Amygdala (tissue), 56 donors: ENCODE measurements at places on chromosomes 4 and X.

GRCh38 chr4:10589799-10590198 is 94.8 kb downstream of the CLNK start:
- DNase-seq = no peak

DNA sequence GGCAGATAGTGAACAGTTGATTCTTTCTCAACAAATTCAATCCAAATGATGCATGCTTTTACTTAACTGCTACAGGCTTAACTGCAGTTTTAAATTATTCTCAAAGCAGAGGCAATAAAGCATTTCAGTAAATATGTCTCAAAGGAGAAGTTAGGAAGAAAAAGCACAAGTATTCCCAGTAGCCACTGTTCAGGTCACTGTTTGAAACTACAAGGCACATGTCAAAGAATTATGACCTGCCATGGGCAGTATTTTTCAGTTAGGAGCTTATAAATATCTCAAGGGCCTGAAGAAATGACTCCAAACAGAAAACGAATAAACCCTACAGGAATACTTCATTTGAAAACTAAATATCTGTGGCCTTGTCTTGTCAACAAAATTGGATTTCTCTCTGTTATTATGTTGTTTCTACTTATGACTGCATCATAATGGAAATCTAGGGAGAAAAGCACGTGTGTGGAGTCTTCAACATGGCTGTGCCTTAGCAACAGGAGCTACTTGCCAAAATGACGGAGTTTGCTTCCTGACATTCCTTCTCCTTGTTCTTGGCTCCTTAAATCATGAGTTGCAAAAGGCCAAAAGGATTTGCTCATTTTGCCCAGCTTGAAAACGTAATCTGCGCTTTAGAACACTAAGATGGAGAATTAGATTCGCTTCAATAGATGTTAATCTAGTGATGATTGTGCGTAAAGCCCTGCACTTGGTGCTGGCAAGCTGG is 67.6 kb upstream of the GPR101 start:
- no peak for DNase-seq

DNA sequence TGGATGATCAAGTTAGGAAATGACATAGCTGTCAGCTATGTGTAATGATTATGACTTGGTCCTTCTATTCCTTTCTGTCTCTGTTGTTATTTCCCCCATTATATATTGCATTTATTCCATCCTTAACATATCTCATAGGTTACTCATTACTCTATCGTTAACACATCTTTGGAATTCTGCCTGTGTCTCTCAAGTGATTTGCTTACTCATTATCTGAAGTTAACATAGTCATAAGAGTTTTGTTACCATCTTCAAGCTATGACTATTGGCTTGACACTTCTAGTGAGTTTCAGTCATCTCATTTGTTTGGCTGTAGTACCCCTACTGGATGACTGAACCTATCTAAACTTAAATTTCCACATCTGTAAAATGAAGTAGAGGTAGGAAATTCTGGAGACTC is 286.1 kb upstream of the PPP1R2C start:
- no peak for DNase-seq

DNA sequence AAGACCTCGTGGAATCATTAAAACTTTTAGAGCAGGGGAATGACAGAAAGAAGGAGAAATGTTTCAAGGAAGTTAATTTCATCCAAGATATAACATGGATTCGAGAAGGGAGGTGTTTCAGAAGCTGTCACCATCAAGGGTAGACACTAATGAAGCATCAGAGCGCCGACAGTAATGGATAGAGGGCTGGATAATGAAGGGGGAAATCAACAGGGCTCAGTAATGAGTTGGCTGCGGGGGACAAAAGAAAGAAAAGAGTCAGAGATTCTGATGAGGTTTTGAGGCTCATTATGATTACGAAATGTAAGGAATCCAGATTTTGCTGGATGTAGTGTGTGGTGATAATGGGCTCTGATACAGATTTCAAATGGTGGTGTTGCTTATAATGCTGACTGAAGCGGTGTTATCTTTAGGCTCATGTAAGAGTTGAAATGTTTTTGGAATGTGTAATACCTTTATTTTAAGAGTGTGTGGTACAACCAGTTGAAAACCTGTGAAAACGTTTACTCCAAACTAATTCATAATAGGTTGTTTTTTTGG is 39.3 kb upstream of the TENM3 start:
- no peak for DNase-seq

- DNase-seq = no peak
Measured at GRCh38 chr4:24260133-24260715, 324.1 kb downstream of the DHX15 start.

GRCh38 chr4:169052594-169052945 is 42.5 kb upstream of the CBR4 start:
- no peak for DNase-seq

- DNase-seq = no peak
Measured at GRCh38 chrX:52424656-52425055, 55.8 kb downstream of the XAGE2 start.

DNA sequence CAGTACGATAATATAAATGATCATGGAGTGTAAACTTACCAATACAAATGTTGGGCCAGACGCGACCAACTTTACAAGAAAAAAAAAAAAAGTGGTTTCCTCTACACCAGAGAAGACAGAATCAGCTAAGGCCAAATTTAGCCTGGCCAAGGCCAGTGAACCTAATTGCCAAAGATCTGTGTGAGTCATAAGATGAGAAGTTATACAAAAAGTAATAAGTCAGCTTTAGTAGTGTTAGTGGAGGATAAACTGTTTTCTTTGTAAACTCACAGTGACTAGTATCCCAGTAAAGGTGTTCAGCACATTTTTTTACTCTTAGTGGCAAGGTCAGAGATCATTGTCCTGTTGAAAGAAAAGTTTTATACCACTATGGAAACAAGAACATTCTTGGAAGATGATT is 531.4 kb upstream of the TECRL start:
- DNase-seq = no peak

DNA sequence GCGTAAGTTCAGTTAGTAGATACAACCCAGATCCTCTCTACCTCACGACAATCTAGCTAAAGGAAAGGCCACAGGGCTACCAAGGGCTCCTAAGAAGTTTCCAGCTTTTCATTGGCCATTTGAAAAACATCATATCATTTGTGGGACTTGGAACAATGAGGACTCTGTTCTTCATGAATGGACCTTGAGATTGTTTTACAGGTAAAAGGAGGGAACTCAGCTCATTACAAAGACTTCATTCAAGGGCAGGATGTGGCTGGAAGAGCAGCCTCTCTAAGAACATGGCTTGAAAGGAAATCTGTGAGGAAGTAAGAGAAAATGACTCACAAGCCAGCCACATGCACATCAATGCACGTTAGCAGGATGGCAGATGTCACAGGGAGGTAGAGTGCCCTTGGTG is 105.9 kb upstream of the SLC7A11 start:
- no peak for DNase-seq

GRCh38 chr4:82918091-82918490 is 17.6 kb downstream of the THAP9 start:
- DNase-seq = no peak

- DNase-seq = no peak
Measured at GRCh38 chr4:6618386-6619115, 21.9 kb upstream of the MRFAP1 start.

GRCh38 chr4:5957076-5957475 is 61.2 kb downstream of the C4orf50 start:
- no peak for DNase-seq

DNA sequence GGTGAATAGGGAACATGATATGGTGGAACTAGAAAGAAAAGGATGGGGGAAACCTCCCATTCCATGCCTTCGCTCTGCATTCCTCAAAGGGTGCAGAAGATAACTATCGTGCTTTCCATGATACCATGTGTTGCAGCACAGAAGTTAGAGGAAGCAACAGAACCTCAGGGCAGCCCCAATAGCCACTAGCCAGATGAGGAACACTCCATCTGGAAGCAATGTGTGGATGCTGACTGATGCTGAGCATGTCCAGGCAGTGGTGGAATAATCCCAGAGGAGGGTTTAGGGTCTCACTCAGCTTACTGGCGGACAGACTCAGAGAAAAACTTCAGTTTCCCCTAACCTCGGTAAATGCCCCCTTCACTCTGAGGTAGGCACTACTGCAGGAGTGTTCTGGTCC is 7.5 kb downstream of the SMIM10 start:
- DNase-seq = no peak

GRCh38 chrX:155262970-155263754 is 1.1 kb downstream of the RAB39B start:
- DNase-seq = no peak

- no peak for DNase-seq
Measured at GRCh38 chr4:25223802-25224375, 9.9 kb upstream of the PI4K2B start.

DNA sequence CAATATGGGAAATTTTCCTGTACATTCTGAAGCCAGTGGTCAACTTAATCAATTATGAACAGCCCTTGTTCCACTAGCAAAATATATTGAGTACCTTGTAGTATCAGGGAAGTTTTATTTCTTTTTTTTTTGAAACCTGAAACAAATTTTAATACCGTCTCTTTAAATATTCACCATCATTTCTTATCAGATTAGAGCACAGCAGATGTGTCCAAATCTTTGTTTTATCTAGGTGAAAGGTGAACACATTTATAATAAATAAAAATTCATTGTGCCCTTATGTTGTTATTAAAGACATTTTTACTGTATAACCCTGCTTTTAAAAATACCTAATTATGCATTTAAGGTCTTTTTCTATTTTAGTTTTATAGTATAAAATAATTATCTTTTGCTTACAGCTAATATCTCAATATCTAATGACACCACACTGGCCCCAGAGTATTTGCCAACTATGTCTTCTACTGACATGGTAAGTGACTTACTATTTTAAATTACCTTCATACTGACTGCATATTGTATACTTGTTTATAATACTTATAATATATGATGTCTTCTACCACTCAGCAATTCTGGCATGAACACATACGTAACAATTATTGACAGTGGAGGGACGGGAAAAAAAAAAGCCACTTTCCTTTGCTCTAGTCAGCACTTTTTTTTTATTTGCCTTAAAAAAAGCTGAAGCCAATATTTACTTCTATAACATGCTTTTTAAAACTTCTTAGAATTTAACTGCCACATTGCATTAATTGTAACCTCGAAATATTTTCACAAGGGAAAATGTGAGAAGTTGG is 147.9 kb downstream of the SLC4A4 start:
- DNase-seq = no peak
